Activated naive CD4-positive, alpha-beta T cell treated with anti-CD3 and anti-CD28 coated beads, Interleukin-2, amount 50 U/mL, for 72 hours (primary cell): ENCODE measurements at places on chromosomes 7 and 10.

- DNase-seq = no peak
Observed at GRCh38 chr10:69359148-69359547, 57.6 kb downstream of the TACR2 start.

DNA sequence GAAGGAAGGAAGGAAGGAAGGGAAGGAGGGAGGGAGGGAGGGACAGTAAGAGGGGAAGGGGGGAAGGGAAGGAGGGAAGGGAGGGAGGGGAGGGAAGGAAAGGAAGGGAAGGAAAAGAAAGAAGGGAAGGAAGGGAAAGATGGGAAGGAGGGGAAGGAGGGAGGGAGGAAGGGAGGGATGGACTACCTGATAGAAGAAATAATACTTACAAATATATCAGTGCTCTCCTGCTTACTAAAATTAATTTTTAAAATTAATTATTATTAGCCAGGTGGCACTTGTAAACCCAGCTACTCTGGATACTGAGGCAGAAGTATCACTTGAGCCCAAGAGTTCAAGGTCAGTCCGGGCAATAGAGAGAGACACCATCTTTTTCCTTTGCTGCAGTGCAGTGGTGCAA is 18.5 kb downstream of the ZC3HC1 start:
- DNase-seq = no peak

- no peak for DNase-seq
Observed at GRCh38 chr10:88983206-88983605, 7.4 kb upstream of the FAS start.

GRCh38 chr10:114207349-114207748 is 28.2 kb downstream of the TDRD1 start:
- DNase-seq = no peak

GRCh38 chr10:103282961-103283360 is 6.0 kb downstream of the INA start:
- DNase-seq = no peak

GRCh38 chr7:114940220-114940619 is 18.3 kb downstream of the MDFIC start:
- no peak for DNase-seq

- DNase-seq = no peak
Observed at GRCh38 chr10:132248455-132249225, 59.1 kb downstream of the STK32C start.

GRCh38 chr10:92822060-92822634 is 26.2 kb upstream of the EXOC6 start:
- DNase-seq = no peak

DNA sequence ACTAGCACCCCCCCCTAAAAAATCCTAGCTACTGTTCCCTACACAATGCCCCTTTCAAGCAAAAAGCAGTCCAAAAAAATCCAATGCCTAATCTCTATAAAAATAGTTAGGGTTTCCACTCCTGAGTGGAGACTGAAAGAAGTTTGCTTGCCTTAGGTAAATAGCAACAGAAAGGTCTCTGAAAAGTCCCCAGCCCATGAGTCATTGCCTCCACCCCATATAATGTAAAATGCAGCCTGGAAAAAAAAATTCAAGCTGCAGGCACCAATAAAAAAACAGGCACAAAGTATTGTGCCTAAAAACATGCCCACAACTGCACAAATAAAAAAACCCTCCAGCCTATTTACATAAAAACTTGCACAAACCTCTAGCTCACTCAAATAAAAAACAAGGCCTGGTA is 47.5 kb downstream of the ZNF680 start:
- DNase-seq = no peak

DNA sequence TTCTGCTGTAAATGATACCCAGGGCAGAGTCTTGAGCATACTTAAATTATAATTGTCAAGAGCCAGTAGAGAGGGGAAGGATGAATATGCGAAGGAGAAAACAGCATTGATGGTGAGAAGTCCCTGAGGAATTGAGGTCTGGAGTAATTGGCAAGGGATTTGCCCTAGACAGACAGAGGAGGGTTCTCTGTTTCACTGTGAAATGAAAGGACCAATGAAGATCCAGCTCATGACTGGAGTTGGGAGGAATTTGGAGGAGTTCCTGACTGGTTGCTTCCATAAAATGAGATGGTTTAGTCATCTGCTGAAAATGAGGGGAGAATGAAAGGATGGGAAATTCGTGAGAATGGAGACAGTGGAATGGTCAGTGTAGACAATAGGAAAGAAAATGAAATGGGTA is 6.8 kb downstream of the PRPF18 start:
- no peak for DNase-seq

- no peak for DNase-seq
Observed at GRCh38 chr10:101814466-101815071, 3.7 kb downstream of the OGA start.
